Progenitor cell of endocrine pancreas (in vitro differentiated cells): ENCODE measurements at places on chromosomes 16 and 17. TPM values are rescaled to one million over a fixed set of nuclear protein-coding genes. Genes with fewer than 3 reads are reported as not detected.

ESRP2 gene
- 82.3 and 88.6 TPM in 2 replicates for total RNA-seq

SYNGR3 gene
- 3.0 and 3.3 TPM in 2 replicates for total RNA-seq

GRCh38 chr17:40366076-40366860 lies 1.7 kb upstream of the GJD3 start:
- no peak for DNase-seq

- no peak for DNase-seq
Measured at GRCh38 chr16:10852948-10853347, 24.1 kb upstream of the CIITA start.

DNA sequence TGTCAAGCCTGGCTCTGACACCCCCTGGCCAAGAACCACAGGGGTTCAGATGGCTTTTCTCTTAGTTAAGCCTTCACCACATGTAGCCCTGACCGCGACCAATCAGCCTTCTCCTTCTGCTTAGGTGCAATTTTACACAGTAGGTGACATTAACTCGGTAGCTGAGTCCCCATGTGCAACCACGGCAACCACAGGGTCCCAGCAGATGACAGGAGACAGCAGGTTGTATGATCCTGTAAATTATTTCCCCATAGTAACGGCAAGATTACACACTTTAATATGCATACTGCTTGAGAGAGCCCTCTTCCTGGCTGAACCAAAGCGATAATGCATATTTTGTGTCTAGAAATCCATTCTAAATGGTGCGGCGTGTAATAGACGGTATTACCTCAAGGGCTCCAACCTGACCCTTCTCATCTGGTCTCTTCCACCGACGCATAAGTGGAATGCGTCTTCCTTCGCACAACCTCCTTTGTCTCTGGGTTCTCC lies 458.7 kb upstream of the ZFHX3 start:
- no peak for DNase-seq

DNA sequence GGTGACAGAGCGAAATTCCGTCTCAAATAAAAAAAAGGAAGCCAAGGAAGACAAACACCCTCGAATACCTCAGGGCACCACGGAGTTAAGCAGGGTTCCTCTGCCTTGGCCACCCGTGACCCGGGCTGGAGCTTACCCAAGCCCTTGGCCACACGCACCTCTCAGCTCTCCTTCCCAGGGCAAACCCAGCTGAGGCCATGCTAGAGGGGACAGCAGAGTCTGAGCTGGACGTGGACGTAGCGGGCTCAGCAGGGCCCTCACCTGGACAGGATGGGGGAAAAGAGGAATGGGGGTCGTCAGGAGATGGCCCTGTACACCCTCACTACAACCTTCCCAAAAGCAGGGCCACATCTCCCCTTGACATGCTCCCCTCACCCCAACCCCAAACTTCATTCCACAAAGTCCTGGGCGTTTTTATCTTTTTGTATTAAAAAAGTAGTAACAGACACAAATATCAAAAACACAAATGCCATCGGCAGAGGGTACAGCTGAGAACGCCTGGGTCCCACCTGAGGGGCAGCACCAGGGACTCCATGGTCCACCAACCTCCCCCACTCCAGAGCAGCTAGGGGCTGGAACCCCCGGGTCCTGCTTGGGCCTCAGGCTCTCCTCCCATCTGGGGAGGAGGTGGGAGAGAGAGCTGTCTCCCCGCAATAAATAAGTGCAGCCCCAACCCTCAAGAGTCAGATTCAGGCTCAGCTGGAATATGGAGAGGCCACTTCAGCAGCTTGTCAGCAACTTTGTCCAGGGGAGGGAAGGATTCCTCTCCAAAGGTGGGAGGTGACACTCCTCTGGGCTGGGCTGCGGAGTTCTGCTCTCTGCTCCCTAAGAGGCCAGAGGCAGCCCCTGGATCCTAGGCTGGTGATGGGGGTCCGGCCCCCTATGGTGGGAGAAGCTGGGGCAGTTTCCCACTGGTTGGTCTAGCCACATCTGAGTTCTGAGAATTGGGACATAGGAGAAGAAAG lies 11.9 kb downstream of the PER1 start:
- DNase-seq, result no peak

GRCh38 chr16:86046026-86046425 lies 147.1 kb downstream of the IRF8 start:
- no peak for DNase-seq

SYCE1L gene
- total RNA-seq, result 25.6 and 27.2 TPM in 2 replicates

BCL7C gene
- total RNA-seq, result 33.2 and 34.2 TPM in 2 replicates

DNA sequence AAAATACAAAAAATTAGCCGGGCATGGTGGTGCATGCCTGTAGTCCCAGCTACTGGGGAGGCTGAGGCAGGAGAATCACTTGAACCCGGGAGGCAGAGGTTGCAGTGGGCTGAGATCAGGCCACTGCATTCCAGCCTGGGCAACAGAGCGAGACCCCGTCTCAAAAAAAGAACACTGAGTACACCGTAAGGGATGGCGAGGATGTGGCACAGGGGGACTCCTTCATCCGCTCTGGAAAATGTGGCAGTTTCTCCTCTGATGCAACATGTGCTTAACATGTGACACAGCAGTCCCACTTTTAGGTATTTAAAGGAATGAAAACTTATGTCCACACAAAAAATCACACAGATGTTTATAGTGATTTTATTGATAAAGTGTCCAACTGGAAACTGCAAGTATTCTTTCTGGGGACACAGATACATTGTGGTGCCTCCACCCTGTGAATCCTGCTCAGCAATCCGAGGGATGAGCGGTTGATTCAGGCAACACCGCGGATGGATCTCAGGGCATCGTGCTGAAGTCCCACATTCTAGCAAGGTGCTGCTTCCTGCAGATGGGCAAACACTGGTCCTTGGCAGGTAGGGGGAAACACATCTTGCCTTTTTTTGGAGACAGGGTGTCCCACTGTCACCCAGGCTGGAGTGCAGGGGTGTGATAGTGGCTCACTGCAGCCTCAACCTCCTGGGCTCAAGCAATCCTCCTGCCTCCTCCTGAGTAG lies 3.5 kb upstream of the C16orf95 start:
- DNase-seq, result no peak

GRCh38 chr16:88705076-88705684 lies 1.0 kb downstream of the RNF166 start:
- no peak for DNase-seq

DNA sequence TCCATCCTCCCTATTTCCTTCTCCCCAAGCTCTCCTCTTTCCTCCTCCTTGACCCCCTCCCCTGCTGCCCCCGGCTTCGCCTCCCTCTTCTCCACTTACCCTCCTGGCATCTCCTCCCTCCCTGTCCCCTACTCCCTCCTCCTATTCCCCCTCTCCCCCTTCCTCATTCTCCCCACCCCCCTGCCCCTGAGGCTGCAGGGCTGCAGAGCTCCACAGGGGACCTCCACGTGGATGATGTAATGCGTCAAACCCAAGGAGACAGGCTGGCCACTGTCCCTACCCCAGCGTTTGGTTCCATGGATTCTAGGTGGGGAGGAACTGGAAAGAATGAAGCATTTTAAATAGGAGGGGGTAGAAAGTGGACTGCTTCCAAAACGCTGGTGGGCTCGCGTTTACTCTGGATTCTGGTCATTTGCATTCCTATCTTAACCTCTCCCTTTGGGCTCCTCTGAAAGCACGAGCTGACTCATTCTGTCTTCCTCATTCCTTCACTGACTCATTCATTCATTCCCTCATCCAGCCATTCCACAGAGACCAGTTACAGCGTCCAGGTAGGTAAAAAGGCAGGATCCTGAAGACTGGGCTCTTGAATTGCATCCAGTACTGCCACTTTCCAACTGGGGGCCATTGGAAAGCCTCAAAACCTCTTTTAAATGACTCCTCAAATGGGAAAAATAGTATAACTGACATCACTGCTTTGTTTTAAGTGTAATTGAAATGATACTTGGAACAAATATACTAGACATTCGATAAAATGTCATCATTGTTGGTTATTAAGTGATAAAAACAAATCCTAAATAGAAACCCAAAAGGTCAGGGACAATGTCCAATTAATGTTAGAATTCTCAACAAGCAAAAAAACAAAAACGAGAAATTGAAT lies 943 bp upstream of the COTL1 start:
- no peak for DNase-seq

DNA sequence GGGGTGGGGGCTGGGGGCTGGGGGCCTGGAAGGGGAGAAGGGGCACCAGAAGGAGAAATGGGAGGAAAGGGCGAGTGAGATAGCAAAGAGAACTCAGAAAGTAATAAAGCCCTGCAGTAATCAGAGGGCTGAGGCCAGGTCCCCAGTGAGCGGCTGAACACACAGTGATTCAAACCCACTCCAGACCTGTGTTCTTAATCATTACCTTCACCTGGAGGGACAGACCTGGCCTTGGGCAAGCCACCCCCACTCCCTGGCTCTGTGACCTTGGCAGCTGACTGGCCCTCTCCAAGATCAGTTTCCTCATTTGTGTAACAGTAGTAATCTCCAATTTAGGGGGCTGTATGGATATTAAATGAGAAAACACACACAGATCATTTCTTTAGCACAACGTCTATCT lies 150.4 kb downstream of the WWOX start:
- DNase-seq, result no peak

DNA sequence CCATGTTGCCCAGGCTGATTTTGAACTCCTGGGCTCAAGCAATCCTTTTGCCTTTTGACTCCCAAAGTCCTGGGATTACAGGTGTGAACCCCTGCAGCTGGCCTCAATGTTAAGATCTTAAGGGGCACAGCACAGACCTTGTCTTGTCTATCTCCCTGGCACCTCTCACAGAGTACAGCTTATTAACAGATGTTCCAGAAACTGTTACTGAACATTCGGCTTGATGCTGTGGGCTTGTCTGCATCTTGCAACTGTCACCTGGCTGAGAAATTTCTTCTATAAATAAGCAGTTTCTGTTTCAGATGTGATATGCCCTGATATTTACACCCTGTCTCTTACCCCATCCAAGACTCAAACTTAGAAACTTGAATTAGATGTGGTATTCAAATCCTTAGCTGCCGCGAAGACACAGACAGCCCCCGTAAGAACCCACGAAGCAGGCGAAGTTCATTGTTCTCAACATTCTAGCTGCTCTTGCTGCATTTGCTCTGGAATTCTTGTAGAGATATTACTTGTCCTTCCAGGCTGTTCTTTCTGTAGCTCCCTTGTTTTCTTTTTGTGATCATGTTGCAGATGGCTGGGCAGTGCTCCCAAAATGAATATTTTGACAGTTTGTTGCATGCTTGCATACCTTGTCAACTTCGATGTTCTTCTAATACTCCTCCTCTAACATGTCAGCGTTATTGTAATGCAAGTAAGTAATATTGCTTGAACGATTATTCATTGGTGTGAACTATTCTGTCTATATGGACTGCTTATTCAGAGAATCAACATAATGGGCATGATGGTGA lies at the start of gene TNFRSF17:
Gene TNFRSF17, plus strand, starts transcription at position 450 of the 791 bp plus-strand sequence. Its CDS starts 115 bp downstream, at position 565.
- no peak for DNase-seq

DNA sequence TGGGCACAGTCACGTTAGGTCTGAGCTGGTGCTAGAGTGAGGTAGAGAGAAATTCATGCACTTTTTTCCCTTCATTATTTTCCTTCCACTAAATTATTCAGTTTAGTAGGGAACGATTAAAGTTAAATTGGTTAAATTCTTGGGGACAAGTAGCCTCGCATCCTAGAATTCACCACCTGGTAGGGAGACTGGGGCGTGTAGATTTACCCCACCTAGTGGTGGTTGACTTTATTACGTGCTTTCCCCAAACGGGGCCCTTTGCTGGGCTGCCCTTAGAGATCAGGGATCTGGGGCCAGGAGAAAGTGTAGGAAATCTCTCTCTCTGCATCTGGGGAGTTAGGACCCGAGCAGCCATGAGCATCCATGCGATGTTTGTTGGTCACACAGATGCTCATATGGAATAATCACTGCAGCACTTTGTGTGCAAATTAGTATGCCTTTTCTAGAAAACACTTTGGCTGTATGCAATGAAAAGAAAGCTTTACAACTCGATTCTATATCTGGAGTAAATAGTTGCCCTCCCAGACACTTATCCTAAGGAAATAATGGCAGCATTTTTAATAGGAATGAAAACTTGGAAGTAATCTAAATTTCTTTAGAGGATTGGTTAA lies 107.0 kb downstream of the PLCG2 start:
- DNase-seq, result no peak

- no peak for DNase-seq
Measured at GRCh38 chr17:79116575-79117368, 42.1 kb downstream of the ENGASE start.

DNA sequence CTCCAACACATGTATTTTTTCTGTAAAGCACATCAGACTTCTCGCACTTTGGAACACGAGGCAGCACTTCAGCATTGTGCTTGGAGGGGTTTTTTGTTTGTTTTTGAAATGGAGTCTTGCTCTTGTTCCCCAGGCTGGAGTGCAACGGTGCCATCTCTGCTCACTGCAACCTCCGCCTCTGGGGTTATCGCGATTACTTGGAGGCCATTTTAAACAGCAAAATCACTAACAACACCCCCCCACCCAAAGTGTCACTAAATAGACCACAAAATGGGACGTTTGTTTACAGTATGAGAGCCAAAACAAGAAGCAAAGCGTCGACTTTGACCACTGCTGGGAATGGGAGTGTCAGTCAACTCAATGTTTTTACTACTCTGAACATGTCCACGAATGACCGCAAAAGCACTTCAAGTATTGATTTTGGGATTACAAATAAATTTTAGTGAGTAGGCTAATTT lies 9.0 kb upstream of the C16orf87 start:
- no peak for DNase-seq

DNA sequence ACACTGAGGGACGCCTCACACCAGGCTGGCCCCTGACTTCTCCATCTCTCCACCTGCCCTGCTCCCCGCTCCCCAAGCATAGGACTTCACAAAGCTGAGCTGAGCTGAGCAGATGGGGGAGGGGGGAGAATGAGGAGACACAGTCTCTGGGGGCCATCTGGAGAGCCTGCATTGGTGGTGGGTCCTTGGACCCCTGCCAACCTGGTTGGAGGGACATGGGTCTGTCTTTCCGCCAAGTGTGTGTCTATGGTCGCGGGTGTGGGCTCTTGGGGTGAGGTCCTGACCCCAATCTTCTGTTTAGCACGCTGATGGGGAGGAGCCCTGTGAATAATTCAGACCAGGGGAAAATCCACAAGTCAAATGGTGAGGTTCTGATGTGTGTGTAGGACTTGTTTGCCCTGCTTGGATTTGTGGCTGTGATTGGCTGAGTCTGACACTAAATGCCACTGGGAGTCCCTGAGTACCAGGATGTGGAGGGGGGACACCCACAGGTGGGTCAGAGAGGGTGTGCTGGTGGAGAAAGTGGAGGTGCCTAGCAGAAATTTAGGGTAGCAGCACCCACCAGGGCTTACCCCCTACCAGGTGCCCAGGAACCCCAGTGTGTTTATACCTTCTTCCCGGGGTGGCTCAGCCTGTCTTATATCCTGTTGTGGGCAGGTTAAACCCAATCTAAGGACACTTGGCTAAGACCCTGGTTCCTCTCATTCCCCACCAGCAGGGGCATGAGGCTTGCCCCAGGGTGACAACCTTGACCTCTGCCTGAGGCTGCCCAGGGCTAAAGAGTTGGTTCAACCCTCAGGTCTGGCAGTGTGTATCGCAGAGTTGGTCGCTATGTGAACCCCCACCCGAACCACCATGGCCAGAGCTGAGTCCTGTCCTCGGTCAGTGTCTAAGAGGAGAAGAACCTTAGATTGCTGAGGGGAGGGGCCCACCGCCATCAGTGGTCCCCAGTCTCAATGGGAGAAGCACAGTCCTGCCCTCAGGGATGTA lies 2.1 kb downstream of the FMNL1 start:
- no peak for DNase-seq

GRCh38 chr17:67449065-67449464 lies 72.0 kb downstream of the PITPNC1 start:
- DNase-seq, result no peak
